ENCODE measurements at places on chromosomes 11 and 22.

DNA sequence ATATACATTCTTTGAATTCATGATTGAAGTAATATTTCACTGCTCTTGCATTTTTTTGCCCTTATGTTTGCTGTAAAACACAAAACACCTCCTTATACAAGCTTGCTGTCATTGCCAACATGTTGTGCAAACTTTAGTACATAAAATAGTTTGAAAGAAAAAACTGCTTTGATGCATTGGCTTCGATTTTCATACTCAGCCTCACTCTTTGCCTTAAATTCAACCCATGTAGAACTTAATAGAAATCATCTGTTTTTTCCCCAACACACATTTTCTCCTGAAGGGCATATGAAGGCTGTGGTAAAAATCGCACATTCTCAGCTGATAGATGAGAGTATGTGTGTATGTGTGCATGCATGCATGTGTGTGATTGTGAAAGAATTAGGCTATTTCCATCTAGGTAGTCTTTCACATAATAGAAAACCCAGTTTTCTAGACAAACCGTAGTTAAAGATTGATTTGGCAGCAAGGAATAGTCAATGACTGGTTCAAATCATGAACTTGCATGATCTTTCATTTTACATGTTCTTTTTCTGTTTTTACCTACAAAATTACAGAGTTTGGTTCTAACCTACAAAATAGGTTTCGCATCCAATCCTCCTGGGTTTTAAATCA is 72.8 kb upstream of the MTMR2 start:
- DNase-seq, result no peak

DNA sequence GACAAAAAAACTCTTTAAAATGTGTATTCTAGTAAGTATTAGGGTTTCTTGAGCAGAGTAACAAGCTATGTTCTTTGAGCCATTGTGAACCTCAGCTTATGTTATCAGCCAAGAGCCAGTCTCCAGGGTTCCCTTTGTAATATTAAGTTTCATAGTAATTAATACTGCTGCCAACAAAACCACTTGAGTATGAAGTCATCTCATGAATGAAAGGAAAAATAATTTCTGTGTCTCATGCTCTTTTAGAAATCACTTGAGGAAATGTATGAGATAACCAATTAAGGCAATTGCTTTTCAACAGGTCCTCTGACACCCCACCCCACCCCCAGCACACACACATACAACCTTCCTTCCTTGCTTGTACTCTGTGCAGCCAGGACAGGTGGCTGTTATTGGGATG is 59.9 kb downstream of the BBOX1 start:
- DNase-seq, result no peak

DNA sequence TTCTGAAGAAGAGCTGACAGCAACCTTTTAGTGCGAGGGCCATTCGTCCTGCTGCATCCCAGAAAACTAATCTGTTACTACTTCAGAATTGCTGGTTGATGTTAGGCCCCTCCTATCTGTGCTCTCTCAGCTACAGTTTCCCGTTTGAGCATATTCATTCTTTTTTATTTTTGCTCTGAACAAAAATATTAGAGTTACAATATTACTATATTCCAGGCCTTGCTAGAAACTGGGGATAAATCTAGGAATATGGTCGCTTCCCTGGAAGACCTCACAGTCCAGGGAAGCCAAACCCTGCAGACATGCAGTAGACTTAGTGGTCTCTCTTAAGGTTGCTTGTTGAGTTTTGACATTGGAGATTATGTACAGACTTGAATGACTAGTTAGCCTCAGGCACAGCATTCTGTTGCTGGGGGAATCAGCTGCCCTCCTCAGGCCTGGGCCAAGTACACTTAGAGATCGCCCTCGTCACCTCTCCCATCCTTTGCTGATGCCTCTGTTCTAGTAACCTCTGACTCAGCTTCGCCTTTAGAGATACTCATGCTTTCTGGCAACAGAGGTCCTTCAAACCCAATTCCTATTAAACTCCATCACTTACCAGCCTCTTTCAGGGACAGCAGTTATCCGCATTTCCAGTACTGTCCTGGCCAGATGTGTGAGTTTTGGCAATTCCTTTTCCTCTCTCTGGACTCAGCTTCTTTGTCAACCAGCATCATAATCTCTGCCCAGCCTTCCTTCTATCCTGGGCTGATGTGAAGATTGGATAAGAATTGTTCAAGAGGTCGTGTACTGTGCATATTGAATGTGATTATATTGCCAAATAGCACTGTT is 698 bp upstream of the ANAPC15 start:
- DNase-seq, result no peak

DNA sequence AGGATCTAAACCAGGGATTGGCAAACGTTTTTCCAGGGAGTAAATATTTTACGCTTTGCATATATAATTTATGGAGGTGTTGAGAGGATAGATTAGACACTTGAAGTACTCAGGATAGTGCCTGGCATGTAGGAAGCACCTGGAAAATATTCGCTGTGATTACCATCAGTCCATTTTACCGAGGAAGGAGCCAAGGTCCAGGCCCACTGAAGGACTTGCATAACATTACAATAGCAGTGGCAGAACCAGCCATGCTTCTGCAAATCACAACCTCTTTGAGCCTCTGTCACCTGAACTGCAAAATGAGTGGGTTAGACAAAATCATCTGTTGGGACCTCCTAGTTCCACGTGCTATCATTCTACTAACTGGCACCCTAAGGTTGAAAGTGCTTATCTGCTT is 5.4 kb downstream of the FUT4 start:
- no peak for DNase-seq
